KBM-7 (cell line): ENCODE measurements at places on chromosomes 2 and 18.
A peak's percentile ranks its signal among the peaks of the same experiment; 100 is the strongest.

GRCh38 chr2:113207021-113207420, 33.2 kb downstream of the PSD4 start:
- DNase-seq, result no peak

DNA sequence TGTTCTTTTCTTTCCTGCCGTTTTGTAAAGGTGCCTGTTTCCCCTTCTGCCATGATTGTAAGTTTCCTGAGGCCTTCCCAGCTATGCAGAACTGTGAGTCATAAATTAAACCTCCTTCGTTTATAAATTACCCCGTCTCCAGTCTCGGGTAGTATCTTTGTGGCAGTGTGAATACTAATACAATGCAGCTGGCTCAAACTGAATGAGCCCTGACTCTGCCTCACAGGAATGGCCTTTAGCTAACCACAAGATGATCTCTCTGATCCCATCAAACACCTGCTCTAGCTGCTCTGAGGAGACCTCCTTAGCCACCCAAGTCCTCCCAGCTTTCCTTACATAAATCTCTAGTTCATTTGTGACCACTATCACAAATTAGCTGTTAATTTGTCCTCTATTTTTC, 41.5 kb upstream of the CAB39 start:
- no peak for DNase-seq

- no peak for DNase-seq
These were observed 60.8 kb downstream of the MOB4 start for GRCh38 chr2:197576631-197577030.

GRCh38 chr2:1750933-1751766, 6.8 kb upstream of the PXDN start:
- DNase-seq, result peak; percentile 18

DNA sequence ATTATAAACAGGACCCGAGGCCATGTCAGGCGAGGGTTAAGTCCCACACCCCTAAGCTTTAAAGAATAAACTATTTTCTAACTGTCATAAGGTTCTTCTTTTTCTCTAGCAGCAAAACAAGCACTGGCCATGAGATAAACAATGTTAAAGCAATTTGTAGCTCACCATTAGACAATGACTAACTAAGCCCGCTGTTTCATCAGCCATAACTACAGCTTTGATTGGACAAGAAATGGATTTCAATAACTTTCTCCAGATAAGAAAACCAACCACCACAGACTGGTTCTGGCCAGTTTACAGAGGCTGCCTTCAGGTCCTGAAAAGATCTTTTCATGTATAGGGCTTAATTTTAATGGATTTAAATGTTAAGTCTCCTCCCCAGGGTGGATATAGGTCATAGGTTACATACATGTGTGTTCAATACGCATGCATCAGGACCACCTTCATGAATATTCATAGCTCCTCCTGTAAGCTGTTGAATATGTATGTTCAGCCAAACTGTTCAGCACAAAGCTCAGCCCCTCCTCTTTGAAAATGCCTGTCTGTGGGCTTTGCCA, 108.7 kb upstream of the RAB6C start:
- no peak for DNase-seq

DNA sequence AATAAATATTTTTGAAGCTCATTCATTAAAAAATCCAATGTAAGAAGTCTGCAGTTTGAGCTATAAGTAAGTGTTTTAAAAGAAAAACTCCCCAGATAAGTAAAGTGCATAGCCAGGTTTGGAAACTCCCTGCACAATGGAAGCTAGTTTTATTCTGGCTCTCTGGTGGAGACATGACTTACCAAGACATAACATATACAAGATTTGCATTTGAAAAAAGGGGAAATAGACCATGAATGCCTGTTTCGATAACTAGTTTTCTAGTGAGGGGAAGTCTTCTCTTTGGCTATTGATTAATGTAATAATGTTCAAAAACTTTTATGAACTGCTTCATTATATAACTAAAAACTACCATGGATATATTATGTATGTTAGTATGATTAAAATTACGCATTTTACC, 435.2 kb downstream of the ARHGAP15 start:
- no peak for DNase-seq

DNA sequence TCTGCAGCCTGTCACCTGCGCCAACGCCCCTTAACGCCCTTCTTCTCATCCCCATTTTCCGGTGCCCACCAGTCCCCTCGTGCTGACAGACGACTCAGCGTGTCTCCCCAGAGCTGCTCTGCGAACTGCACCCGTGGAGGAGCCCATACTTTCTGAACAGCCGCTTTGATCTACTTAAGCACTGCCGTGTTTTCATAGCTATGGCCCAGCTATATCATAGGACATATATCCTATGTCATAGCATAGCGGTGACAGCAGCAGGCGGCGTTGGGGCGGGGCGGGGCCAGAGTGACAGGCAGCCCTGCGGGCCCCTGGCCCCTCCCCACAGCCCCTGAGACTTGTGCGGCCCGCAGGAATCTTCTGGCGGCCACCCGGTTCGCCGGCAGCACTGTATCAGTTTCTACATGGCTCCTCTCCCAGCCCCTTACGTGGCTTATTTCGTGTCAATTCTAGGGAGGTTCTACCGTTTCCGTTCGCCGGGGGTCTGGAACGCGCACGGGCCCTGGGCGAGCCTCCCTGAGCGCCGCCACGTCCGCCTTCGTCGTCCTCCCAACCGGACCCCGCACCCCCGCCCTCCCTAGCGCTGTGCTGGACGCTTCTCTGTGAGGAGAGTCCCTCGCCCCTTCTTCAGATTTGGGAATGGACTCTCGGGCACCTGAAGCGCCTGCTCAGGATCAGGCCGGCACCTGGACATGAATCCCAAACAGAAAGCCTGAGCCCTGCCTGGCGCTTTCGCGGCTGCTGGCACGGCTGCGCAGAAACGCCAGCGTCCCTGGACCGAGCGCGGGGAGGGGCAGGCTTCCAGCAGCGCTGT, 35.4 kb downstream of the PTPN18 start:
- DNase-seq, result peak; percentile 77
